Activated T-cell treated with anti-CD3 and anti-CD28 coated beads, Interleukin-2, amount 50 U/mL, for 72 hours (primary cell): ENCODE measurements at places on chromosomes 2 and 18.

- no peak for DNase-seq
These were observed 413.8 kb downstream of the RAD51AP2 start for GRCh38 chr2:17104454-17104853.

DNA sequence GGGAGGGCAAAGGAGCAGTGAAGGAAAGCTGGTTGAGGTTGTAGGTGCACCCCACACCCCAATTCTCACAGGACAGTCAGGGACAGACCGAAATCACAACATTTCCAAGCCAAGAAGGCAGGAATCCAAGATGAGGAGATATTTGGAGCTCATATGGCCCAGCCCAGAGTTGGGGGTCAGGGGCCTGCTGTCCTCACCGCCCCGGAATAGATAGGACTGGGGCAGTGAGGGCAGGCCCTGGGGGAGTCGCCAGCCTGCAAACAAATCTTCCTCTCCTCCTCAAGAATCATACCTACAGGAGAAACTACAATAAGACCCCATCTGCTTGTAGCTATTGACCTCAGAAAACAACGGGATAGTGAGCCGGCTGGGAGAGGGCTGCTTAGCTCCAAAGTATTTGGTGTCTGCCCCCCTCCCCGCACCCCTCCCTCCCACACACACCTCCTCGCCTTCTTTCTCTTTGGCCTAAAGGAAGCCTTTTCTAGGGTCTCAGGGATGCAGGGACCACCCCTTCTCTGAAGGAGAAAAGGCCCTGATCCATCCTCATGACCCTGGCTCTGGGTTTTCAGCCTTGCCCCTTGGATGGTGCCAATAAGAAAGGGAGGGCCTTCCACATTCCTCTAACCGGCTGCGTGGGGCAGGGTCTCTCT lies 3.8 kb downstream of the EN1 start:
- DNase-seq: no peak

- no peak for DNase-seq
These were observed 263.4 kb downstream of the NEDD4L start for GRCh38 chr18:58307441-58307840.

DNA sequence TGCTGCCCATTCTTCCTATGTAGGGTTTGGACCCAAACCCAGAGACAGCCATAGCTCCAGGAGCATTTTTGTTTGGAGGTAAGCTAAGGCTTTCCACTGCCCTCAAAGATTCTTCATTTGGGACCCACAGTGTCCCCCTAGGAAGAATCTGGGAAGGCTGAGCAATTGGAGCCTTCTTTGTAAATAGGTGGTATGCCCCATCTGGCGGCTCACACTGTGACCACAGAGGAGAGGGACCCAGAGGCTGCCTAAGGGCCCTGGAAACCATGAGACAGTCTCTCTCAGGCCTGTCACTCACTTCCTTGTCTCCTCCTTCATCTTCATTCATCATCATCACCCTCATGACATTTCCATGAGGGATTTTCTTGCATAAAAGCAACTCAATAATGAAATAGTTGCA lies 215.4 kb upstream of the OSR1 start:
- no peak for DNase-seq

- no peak for DNase-seq
These were observed 41.3 kb downstream of the HDLBP start for GRCh38 chr2:241274127-241274526.

DNA sequence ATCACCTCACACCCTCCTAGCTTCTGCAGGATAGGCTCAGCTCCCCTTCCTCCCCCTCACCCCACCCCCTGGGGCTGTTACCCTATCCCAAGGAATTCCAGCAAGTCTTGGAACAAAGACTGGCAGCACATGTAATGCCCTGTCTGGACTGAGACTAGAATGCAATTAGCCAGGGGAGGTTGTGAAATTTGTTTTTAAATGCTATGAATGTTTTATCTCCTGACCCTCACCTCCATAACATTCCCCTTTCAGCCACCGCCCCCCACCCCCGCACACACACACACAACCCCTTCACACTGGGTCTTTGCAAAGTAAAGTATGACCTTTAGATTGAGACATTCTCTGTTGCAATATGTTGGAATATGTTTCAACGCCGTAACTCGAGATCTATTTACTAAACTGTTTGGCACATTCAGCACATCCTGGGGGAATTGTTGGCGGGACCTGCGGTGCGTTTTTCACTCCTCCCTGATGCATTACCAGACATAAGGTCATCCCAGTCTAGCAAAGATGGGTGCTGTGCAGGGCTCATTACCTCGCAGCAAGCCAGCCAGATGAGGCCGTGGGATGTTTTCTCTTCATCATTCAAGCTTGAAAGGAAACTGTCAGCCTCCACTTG lies 290.7 kb upstream of the SLC14A2 start:
- no peak for DNase-seq

DNA sequence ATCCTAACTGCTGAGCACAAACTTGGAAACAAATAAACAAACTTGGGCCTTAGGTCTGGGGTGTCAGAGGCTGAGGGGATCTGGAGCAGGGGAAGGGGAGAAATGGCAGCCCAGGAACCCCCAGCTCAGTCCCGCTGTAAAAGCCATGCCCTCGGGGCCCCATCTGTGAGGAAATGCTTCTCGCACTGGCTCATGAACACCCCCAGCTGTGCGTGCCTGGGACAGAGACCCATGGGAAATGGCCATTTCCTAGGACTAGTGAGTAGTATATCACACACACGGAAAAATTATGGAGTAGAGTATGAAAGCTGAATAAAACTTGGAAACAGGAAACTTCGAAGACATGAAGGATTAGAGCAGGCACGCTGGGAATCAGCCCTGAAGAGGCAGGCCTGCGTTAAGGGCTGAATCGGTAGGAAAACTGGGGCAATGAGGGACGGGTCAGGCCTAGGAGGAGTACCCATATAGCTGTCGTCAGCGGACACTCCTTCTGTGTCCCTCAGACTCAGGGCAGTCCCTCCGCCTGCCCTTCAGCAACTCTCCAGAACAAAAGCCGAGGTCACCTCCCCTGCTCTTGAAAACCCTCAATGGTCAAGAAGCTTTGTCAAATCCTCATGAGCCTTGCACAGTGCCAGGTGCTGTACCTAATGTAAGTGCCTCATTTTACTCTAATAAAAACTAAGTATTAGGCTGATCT lies 120.8 kb upstream of the ODC1 start:
- DNase-seq: no peak

DNA sequence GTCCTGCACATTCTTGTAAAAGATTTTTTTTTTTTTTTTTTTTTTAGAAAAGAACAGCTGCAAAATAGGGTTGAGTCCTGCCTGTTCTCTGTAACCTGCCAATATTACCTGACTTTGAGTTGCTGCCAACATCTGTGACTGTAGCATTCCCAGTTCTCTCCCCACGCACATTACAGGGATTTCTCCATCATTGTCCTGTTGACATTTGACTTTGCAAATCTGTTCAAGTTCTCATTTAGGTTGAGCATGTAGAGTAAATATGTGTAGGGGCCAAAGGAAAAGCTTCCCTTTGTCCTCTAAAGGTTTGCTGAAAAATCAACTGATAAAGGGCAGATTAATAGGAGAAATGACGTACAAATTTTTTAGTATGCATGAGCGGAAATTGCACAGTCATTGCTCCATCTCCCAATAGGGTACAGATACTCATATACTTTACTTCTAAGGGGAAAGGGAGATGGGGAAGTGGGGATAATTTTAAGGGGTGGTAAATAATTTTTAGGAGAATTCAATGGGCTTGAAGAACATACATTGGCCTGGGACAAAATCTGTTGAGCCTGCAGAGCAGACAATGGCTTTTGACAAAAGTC lies 385.5 kb downstream of the PIK3C3 start:
- no peak for DNase-seq
